ENCODE measurements at places on chromosomes 13 and 19. TPM values are rescaled to one million over a fixed set of nuclear protein-coding genes. Genes with fewer than 3 reads are reported as not detected.

- H3K4me3 ChIP-seq: no peak overlapping the region
- H3K4me1 ChIP-seq: no peaks in the 10 kb centered on the region
- peaks cover 8% of the 10 kb centered on the region for H3K27me3 ChIP-seq
- no peaks in the 10 kb centered on the region for H3K36me3 ChIP-seq
- no peak overlapping the region for H3K27ac ChIP-seq
These were observed 244.2 kb downstream of the UQCRFS1 start for GRCh38 chr19:28968721-28969120.

GRCh38 chr13:110593430-110594130, 21.8 kb upstream of the NAXD start:
- no peak overlapping the region for H3K27ac ChIP-seq
- no peak overlapping the region for H3K4me3 ChIP-seq
- H3K27me3 ChIP-seq: peaks cover 8% of the 10 kb centered on the region

DNA sequence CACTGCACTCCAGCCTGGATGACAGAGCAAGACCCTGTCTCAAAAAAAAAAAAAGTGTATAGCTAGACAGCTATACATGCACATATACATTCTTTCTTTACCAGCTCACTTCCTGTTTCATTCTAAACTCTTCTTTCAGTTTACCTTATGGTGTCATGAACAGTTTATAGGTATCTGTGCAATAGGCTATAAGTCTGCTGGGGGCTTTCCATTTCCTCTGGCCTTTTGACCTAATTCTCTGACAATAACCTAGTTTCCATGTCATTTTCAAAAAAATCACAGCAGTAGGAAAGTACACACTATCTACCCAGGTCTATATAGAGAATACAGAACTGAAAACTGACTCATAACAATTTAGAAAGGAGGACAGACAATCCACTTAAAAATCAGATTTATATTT, 24.4 kb upstream of the URAD start:
- H3K27me3 ChIP-seq: no peaks in the 10 kb centered on the region
- no peak for DNase-seq
- no peaks in the 10 kb centered on the region for H3K4me1 ChIP-seq
- no peak overlapping the region for H3K4me3 ChIP-seq

DNA sequence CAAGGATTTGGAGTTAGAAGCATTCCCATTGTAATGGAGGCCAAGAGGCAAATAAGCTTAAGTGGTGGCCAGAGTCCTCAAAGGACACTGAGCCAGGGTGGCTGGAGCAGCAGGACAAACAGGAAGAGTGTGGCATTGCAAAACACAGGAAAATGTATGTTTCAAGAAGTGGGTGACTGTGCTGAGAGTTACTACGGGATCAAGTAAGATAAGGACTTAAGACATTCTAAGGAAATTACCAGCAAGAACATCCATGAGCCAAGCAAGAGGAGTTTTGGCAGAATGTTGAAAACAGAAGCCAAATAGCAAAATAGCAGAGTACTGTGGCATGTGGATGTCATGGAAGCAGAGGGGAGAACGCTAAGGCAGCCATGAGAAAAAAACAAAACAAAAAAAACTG, 104.2 kb downstream of the RAP2A start:
- H3K27me3 ChIP-seq: no peaks in the 10 kb centered on the region
- DNase-seq: no peak
- no peaks in the 10 kb centered on the region for H3K4me1 ChIP-seq
- no peak overlapping the region for H3K4me3 ChIP-seq
- no peak overlapping the region for H3K27ac ChIP-seq
- H3K36me3 ChIP-seq: no peaks in the 10 kb centered on the region

MEIOSIN gene
- not detected for total RNA-seq
